ENCODE measurements at places on chromosomes 5 and 9. TPM values are rescaled to one million over a fixed set of nuclear protein-coding genes. Genes with fewer than 3 reads are reported as not detected.

CACFD1 gene
- polyA plus RNA-seq, result 6.6 TPM

FOXD1 gene
- polyA plus RNA-seq, result 23.1 TPM

SEMA5A gene
- polyA plus RNA-seq, result 7.3 TPM

TAF11L5 gene
- polyA plus RNA-seq, result not detected

SHLD3 gene
- 1.6 TPM for polyA plus RNA-seq

FOXD4L6 gene
- polyA plus RNA-seq, result not detected

PCDHB13 gene
- polyA plus RNA-seq, result 0.26 TPM

Data from IMR-90 (cell line).